Esophagus squamous epithelium (tissue), 5 donors: ENCODE measurements at places on chromosomes 16 and 17. TPM values are rescaled to one million over a fixed set of nuclear protein-coding genes. Genes with fewer than 3 reads are reported as not detected.

DNA sequence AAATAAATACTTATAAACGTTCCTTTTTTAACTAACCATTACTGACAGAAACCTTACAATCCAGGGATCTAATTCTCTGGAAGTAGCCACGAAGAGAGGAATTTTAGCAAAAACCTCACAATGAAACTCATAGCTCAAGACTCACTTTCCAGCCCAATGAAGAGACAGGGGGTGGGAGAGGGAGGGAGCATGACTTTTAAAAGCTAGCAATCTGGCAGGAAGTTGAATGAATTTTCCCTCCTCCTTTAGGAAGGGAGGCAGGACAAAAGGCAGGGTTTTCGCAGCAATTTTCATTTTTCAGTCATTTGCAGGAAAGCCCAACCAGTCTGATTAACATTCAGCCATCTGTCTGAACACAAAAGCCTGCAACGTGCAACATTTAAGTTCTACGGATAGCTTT is 381.5 kb upstream of the PSMD7 start:
- no peak for DNase-seq
- H3K36me3 ChIP-seq = no peaks in the 10 kb centered on the region
- H3K27ac ChIP-seq = no peak overlapping the region
- H3K27me3 ChIP-seq = no peaks in the 10 kb centered on the region
- no peak overlapping the region for H3K4me3 ChIP-seq
- no peaks in the 10 kb centered on the region for H3K4me1 ChIP-seq

DNA sequence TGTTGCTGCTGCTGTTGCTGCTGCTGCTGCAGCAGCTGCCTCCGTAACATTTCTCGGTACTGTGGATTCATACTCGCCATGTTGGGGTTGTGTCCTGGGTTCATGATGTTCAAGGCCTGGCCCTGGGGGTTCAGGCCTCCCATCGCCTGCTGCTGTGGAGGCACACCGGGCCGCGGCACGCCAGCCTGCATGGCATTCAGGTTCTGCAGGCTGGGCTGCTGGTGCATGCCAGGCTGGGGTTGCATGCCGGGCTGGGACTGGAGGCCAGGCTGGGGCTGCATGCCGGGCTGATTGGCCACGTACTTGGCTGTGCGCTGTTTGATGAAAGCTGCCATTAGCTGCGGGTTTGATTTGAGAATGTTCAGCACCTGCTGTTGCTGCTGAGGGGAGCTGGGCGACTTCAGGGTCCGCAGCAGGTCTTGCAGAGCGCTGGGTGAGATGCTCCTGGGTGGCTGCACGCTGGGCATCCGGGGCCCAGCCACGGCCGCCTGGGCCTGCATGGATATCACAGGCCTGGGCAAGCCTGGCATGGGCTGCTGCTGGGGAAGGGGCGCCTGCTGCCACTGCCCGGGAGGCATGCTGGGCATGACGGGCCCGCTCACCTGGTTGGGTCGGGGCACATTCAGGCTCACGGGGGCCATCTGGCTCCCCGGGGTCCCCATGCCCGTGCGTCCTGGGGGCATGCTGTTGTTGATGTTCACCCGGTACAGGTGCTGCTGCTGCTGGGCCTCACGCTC is 11.3 kb upstream of the TRAP1 start:
- no peak for DNase-seq
- H3K36me3 ChIP-seq = peaks cover 52% of the 10 kb centered on the region
- no peak overlapping the region for H3K4me3 ChIP-seq
- no peak overlapping the region for H3K27ac ChIP-seq
- H3K4me1 ChIP-seq = no peaks in the 10 kb centered on the region

The B4GALNT2 gene
- total RNA-seq = 0.04 TPM

The HSD11B2 gene
- 13.0 TPM for total RNA-seq

GRCh38 chr17:78817123-78817522 is 23.5 kb downstream of the USP36 start:
- H3K4me1 ChIP-seq = no peaks in the 10 kb centered on the region
- H3K4me3 ChIP-seq = no peak overlapping the region
- DNase-seq = no peak
- no peak overlapping the region for H3K27ac ChIP-seq

DNA sequence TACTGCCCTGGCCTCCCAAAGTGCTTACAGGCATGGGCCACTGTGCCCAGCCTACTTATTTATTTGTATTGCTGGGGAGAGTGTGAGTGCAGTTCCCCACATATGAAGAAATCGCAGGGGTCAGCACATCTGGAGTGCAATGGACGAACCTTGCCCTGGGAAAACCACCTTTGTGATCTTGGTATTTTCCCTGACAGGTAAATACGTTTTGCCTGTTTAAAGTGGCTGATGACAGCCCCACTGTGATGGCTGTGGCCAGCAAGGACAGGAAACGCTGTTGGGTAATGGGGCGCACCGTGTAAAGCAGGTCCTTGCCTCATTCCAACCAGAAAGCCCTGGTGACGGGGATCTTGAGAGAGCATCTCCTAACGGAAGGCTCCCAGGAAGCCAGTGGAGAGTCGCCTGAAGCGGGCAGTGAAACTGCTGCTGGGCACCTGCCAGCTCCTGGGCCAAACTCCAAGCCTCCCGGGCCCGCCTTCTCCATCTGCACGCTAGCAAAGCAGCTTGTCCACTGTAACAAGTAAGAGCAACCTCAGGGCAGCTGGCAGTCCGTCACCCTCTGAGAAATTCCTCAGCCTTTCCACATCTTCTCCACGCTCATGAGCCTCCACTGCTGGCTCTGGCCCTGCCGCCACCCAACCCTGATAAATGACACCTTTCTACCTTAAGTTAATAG is 17.5 kb downstream of the EMC8 start:
- H3K36me3 ChIP-seq = no peaks in the 10 kb centered on the region
- H3K27me3 ChIP-seq = no peaks in the 10 kb centered on the region
- peaks cover 33% of the 10 kb centered on the region for H3K4me1 ChIP-seq
- H3K4me3 ChIP-seq = no peak overlapping the region

DNA sequence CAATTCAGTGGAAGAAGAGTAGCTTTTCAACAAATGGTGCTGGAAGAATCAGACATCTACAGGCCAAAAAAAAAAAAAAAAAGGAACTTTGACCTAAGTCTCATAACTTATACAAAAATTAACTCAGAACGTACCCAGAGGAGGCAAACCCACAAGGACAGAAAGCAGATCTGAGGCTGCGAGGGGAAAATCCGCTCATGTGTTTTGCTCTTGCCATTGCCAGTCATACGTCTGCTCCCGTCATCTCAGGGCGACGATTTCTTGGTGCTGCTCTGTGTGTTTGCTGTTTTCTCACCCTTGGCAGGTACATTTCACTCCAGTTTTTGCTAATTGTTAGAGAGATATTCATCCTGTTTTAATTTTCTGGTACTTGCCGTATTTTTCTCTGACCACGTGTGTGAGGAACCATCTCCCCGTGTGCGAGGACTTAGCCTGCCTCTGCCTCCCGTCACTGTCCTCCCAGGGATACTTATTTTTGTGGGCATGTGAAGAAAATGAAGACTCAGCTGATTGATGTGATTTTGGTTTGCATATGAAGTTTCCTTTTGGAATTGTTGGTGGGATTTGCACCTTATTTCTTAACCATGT is 33.4 kb upstream of the ACSF3 start:
- H3K36me3 ChIP-seq = no peaks in the 10 kb centered on the region
- no peaks in the 10 kb centered on the region for H3K27me3 ChIP-seq
- no peak overlapping the region for H3K4me3 ChIP-seq
- no peak for DNase-seq
- H3K4me1 ChIP-seq = no peaks in the 10 kb centered on the region

- no peak overlapping the region for H3K27ac ChIP-seq
- no peak for DNase-seq
- no peak overlapping the region for H3K4me3 ChIP-seq
Observed at GRCh38 chr16:11205754-11206581, 50.0 kb downstream of the SOCS1 start.

The LPO gene
- 0.27 TPM for total RNA-seq

- H3K27ac ChIP-seq = no peak overlapping the region
- peaks cover 1% of the 10 kb centered on the region for H3K36me3 ChIP-seq
- H3K4me1 ChIP-seq = no peaks in the 10 kb centered on the region
- no peak overlapping the region for H3K4me3 ChIP-seq
Observed at GRCh38 chr17:18270046-18270931, 9.8 kb downstream of the MIEF2 start.

The TNFRSF13B gene
- not detected for total RNA-seq

DNA sequence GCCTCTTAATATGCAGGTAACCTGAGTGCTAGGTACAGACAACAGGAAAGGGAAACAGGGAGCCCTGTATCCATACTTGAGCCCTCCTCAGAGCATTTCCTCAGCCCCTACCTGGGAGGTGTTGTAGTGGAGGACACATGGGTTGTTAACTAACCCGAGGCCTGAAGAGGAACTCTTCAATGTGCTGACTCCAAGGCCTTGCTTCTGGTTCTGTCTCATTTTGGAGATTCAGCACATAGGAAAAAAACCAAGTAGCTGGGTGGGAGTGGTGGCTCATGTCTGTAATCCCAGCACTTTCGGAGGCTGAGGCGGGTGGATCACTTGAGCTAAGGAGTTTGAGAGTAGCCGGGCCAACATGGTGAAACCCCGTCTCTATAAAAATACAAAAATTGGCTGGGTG is 24.8 kb downstream of the SNX11 start:
- no peak for DNase-seq
- no peak overlapping the region for H3K27ac ChIP-seq
- no peaks in the 10 kb centered on the region for H3K27me3 ChIP-seq

The CNOT1 gene
- 137 TPM for total RNA-seq

DNA sequence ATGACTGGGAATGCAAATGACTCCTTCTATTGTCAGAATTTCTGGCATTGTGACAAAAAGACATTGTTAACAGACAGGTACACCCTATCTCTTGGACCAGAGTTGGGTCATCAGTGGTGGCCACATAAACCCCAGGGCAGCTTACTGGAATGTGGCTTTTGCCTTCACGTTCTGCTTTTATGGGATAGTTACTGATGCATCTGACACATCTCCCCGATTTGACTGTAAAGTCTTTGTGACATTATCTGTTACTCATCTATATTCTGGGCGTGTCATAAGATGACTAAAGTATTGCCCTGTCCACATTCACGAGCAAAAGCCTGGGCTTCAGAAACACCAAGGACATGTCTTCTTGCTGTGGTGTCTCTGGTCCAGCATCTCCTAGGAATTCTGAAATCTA is 18.7 kb upstream of the AQP8 start:
- no peaks in the 10 kb centered on the region for H3K4me1 ChIP-seq
- H3K36me3 ChIP-seq = no peaks in the 10 kb centered on the region
- no peak overlapping the region for H3K4me3 ChIP-seq
- no peak for DNase-seq
- H3K27me3 ChIP-seq = no peaks in the 10 kb centered on the region

GRCh38 chr16:4245077-4245791 is 3.4 kb upstream of the SRL start:
- H3K4me3 ChIP-seq = no peak overlapping the region
- H3K36me3 ChIP-seq = no peaks in the 10 kb centered on the region
- H3K27me3 ChIP-seq = no peaks in the 10 kb centered on the region
- H3K27ac ChIP-seq = no peak overlapping the region
- no peaks in the 10 kb centered on the region for H3K4me1 ChIP-seq

GRCh38 chr17:44210342-44211192 is 8.9 kb downstream of the UBTF start:
- H3K4me1 ChIP-seq = peaks cover 19% of the 10 kb centered on the region
- no peaks in the 10 kb centered on the region for H3K27me3 ChIP-seq
- H3K27ac ChIP-seq = peak overlapping the region; percentile 44

DNA sequence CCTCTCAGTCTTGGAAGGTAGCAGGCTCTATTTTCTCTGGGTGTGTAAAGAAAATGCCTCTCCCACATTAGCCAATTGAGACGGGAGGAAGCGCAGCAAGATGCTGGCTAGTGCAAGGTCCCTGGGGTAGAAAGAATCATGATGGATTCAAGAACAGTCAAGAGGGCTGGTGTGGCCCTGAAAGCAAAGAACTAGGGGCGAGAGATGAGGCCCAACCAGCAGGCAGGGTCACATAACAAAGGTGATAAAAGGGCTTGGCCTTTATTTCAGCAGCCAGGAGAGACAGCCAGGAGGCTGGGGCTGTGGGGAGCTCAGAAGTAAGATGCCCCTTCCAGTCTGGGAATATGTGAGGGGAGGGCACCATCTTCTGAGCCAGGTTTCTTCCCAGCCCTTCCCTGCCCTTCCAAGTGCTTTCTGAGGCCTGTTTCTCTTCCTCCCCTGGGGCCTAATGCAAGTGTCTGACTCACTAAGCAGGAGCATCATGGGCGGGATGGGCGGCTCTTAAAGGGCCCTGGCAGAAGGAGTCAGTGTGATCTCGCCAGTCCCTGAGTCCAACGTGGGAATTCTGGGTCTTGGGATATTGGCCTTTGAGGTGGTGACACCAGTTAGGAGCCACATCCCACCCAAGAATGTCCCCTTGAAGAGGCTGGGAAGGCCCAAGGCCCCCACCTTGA is 3.9 kb upstream of the NLRC5 start:
- H3K4me1 ChIP-seq = peaks cover 17% of the 10 kb centered on the region
- peak overlapping the region; percentile 74 for H3K27ac ChIP-seq
- H3K36me3 ChIP-seq = no peaks in the 10 kb centered on the region
- H3K27me3 ChIP-seq = no peaks in the 10 kb centered on the region

DNA sequence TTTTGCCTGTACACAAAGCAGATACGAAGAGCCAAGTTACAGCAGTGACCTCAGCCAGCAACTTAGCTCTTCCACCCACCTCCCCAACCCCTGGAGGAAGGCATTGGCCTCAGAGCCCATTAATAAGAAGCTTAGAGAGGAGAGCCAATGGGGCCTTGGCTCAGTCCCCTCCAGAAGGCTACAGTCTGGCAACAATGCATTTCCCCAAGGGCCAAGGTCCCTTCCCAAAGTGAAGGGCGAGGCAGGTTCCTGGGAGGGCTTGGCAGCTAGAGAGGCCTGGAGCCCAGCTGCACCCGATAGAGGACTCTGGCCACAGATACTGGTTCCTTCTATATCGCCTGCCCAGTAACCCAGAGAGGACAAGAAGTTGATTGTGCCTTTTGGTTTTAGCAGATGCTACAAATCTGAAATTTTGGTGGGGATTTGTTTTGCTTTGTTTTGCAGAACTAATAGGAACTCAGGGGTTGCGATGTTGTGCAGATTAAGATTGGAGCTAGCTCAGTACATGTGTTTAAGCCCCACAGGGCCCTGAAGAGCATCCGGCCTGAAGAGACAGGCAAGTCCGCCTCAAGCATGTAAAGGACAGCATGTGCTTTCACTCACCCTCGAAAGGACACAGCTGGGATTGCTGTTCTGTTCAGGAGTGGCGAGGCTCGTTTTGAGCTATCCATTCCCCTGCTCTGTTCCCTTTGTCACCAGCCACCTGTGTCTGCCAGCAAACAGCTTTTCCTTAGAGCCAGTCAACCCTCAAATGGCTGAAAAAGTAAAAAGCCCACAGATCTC is 12.0 kb upstream of the PNPO start:
- DNase-seq = no peak
- H3K4me3 ChIP-seq = no peak overlapping the region
- peaks cover 9% of the 10 kb centered on the region for H3K36me3 ChIP-seq
- H3K27me3 ChIP-seq = no peaks in the 10 kb centered on the region

- DNase-seq = no peak
- H3K4me3 ChIP-seq = no peak overlapping the region
- H3K4me1 ChIP-seq = no peaks in the 10 kb centered on the region
- H3K27ac ChIP-seq = no peak overlapping the region
- H3K36me3 ChIP-seq = no peaks in the 10 kb centered on the region
Observed at GRCh38 chr16:6160871-6161270, 1063.3 kb upstream of the EEF2KMT start.

The CD300LB gene
- total RNA-seq = 0.19 TPM

- no peaks in the 10 kb centered on the region for H3K36me3 ChIP-seq
- peaks cover 74% of the 10 kb centered on the region for H3K4me1 ChIP-seq
- peak overlapping the region; percentile 78 for H3K27ac ChIP-seq
- no peaks in the 10 kb centered on the region for H3K27me3 ChIP-seq
- DNase-seq = no peak
Observed at GRCh38 chr17:48095611-48096010, 5.7 kb downstream of the CBX1 start.

The OTOP3 gene
- 7.1 TPM for total RNA-seq

GRCh38 chr16:49889725-49890397 is 33.9 kb upstream of the ZNF423 start:
- no peak overlapping the region for H3K27ac ChIP-seq
- H3K4me1 ChIP-seq = no peaks in the 10 kb centered on the region
- H3K36me3 ChIP-seq = no peaks in the 10 kb centered on the region
- no peaks in the 10 kb centered on the region for H3K27me3 ChIP-seq
- no peak overlapping the region for H3K4me3 ChIP-seq
